ENCODE measurements at places on chromosomes 2 and 18.

- no peak for DNase-seq
These were observed 33.0 kb downstream of the GALNT5 start for GRCh38 chr2:157290525-157290924.

DNA sequence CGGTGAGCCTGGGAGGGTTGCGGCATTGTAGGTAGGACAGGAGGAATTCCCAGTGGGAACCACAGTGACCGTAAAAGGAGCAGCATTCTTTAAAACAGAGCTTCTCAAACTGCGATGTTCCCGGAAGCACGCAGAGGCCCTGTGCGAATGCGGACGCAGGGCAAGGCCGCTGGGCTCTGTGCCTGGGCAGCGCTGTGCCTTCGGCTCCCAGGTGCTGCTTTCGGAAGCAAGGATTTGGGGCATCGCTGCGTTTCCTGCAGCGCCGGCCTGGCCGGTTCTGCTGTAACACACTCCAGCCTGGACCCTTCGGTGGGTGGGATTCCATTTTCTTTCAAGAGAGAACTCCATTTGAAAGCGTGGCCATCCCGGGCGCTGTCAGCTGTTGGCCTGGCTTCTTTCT lies 118.6 kb downstream of the PTGR3 start:
- DNase-seq: no peak

GRCh38 chr2:233977296-233977837 lies 60.2 kb downstream of the TRPM8 start:
- no peak for DNase-seq

- no peak for DNase-seq
These were observed 1.4 kb upstream of the FAM110C start for GRCh38 chr2:47737-48136.

DNA sequence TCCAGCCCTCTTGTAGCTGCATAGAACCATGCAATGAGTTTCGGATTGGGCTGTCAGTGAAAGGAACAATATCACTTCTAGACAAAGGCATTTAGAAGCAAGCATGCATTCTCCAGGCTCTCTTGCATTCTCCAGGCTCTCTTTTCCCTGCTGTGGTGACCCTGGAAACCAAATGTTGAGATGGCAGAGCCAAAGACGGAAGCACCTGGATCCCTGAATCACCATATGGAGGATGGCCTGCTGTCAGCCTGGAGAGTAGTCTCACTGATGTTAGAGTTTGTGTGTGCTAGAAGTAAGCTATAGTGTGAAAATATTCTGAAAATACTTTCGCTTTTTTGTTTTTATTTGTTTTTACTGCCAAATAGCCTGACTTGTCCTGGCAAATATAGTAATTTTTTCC lies 203.9 kb downstream of the C1D start:
- DNase-seq: no peak

DNA sequence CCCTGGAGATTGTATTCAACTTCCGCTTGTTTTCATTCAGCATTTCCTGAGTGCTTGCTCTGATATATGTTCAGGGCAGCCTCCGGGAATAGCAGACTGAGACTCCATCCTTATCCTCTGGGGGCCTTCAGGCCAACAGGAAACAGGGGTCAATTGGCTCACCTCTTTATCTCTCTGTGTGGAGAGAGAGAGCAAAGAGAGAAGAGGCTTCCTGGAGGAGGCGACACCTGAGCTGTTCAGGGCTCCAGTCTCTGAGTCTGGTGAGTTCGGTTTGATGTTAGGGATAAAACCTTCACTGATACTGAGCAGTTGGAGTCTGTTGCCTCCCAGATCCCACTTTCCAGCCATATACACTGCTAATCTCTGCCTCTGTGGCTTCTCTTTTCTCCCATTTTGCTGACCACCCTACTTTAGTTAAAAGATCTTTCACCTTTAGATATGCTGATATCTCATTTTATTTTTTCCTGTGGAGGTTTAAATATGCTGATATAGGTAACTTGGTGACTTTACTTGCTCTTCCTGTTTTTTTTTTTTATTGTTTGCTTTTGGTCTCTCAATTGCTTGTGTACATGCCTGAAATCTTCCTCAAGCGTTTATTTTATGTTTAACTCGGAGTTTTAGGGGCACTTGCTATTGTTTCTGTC lies 56.9 kb downstream of the KCNS3 start:
- no peak for DNase-seq

GRCh38 chr18:61679836-61680235 lies 213.0 kb downstream of the RNF152 start:
- DNase-seq: no peak

DNA sequence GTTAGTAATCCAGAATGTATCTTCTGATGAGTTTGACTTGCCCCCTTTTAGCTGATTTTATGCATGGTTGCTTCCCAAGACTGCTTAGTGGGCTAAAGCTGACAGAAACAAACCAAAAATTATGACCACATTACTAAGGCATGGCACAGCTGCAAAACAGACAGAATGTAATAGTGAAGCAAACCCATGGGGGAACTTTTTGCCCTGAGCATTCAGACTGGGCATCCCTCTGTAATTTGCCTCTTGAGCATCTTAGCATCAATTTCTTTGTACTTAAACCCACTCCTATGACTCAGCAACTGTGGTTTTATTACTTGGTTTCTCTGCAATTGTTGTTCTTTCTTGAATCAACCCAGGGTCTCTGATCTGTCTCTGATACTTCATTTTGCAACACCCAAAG lies 487.3 kb upstream of the DCC start:
- DNase-seq: peak; percentile 5

DNA sequence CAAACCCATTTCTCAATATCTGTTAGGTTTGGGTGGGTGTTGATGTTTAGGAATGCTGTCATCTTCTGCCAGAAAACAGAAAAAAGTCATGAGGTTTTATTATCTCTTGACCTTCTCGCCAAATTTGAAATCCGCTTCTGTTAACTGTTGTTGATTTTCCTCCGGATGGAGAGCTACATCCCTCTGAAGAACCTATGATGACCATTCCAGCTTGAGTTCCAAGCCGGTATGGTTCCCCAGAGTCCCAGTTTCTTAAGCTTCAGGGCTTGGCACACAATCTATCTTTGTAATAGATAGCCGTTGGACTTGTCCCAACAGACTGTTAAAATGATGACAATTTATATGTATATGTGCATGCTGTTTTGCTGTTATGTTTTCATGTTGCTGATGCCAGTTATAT lies 1201.0 kb downstream of the LRP1B start:
- DNase-seq: no peak

DNA sequence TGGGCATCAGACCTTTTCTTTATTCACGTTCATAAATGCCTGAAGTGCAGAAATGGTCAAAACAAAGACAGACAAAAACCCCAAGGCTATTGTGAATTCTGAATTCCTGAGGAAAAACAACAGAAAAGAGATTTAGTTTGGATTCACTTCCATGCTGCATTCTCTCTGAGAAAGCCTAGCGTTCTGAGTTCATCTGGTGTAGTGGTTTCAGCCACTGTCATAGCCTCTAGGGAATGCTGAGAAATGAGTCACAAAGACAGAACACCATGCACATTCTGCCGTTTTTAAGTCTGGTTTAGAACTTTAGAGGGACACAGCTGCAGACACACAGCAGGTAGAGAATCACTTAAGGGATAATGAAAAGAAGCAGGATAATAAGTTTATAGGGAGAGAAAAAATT lies 93.8 kb downstream of the LRP1B start:
- no peak for DNase-seq

DNA sequence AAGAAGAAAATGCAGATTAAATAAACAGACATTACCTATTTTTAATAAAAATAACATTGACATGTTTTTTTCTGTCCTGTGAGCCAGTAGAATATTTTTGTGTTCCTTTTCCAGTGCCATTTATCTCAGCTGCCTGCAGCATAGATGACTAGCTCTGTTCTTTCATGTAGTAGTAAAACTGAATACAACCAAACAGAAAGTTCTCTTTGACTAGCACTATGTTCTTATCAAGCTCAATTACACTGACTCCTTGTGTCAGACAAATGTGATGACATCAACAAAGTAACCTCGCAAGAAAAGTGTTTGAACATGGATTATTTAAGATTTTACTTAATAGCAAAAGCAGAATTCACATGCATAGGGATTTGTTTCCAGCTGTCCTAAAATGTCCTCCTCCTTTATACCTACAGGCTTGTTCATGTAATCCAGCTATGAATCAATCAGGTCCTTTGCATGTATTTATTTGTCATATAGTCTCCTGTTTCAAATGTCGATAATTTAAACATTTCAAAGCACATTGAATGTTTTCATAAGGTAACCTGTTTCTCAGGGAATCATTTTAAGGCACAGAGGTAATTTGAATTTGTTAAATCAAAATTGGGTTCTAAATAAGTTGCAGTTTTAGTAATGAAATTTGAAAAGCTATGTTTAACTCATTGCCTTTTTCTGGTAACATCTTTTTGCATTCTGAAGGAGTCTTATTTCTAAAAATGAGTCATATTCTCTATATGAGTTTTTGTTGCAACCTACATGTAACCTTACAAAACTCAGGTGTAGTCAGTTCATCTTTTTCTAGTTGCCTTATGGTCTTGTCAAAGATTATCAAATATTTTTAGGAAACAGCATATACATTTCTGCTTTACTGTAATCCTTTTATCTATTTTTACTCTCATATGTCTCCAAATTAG lies 215.3 kb upstream of the GULP1 start:
- no peak for DNase-seq

- DNase-seq: no peak
These were observed 11.7 kb downstream of the ARHGAP28 start for GRCh38 chr18:6741232-6741663.

DNA sequence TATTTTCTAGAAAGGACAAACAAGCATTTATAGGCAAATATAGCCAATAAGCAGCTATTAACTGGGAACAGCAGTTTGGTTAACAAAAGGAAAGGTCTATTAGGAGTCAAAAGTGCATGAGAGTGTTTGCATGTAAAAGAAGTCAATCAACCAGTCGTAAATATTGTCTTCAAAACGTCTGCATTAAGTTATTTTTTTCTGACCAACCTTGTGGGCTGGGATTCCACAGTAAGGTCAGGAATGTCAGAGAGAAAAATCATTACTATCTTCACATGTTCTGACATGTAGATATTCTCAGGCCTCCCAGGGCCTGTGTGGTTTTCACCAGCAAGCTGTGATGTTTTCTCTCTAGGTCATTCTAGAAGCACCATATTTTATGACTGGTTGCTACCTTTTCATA lies 922.5 kb downstream of the SUCLG1 start:
- DNase-seq: no peak

All from NCI-H2227 treated with DMSO at 0.1 percent for 48 hours (cell line).